SK-N-DZ (cell line): ENCODE measurements at places on chromosomes 7 and 10.

DNA sequence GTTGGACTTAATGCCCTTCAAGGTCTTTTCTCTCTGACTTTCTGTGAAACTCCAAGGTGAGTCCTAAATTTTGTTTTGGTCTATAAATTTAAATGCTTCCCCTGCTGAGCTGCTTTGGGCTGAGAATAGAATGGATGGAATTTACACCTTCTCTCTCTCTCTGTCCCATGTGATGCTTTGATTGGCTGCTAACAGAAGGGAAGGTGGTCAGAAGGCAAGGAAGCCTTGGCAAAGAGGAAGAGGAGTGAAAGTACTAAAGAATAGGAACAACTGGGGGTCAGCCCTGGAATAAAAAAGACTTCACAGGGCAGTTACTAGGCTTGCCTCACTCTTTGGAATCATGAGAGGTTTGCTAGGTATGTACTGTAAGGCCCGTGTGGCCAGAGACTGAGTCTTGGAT is 260.2 kb downstream of the AUTS2 start:
- no peak for DNase-seq

DNA sequence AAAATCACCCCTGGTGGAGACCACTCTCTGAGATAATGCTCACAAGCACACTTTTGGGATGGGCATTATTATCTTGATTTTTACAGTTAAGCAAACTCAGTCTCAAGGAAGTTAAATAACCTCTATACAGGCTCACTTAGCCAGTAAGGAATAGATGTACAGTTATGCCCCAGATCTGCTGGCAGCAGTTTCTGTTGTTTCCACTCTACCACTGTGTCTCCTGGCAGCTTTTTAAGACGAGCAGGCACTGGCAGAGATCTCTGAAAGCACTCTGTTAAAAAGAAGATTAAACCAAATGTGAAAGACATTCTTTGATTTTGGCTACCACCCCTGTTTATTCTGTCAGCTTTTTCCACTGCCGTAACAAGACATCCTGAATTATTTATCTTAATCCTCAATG is 73.2 kb downstream of the SRI start:
- no peak for DNase-seq

GRCh38 chr7:141567432-141567831 is 16.2 kb downstream of the AGK start:
- DNase-seq: no peak

GRCh38 chr7:77753173-77753572 is 45.1 kb downstream of the TMEM60 start:
- DNase-seq: no peak
